NCI-H1694 treated with DMSO at 0.1 percent for 48 hours (cell line): ENCODE measurements at places on chromosomes 5 and 9.

DNA sequence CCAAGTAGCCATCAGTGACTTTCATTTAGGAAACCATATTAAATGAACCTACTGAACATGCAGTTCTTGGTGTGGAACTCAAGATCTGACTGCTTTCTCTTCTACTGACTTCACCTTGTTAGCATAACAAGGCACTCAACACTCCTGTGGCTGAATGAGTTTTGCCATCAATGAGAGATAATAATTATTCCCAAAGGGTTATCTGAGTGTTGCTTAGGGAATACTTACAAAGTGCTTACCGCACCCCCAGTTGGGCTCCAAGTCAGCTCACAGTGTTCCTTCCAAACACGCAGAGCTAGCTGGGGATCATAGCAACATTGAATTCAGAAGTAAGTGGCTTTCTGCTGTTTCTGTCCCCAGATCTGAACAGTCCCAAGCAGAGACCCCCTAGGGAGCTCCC lies 182.9 kb downstream of the SREK1 start:
- DNase-seq: no peak

GRCh38 chr5:149079883-149080282 lies 17.0 kb upstream of the SH3TC2 start:
- DNase-seq: no peak

- DNase-seq: no peak
Observed at GRCh38 chr5:147512659-147513379, 3.0 kb upstream of the DPYSL3 start.

GRCh38 chr5:38290028-38290653 lies 31.8 kb downstream of the EGFLAM start:
- no peak for DNase-seq

DNA sequence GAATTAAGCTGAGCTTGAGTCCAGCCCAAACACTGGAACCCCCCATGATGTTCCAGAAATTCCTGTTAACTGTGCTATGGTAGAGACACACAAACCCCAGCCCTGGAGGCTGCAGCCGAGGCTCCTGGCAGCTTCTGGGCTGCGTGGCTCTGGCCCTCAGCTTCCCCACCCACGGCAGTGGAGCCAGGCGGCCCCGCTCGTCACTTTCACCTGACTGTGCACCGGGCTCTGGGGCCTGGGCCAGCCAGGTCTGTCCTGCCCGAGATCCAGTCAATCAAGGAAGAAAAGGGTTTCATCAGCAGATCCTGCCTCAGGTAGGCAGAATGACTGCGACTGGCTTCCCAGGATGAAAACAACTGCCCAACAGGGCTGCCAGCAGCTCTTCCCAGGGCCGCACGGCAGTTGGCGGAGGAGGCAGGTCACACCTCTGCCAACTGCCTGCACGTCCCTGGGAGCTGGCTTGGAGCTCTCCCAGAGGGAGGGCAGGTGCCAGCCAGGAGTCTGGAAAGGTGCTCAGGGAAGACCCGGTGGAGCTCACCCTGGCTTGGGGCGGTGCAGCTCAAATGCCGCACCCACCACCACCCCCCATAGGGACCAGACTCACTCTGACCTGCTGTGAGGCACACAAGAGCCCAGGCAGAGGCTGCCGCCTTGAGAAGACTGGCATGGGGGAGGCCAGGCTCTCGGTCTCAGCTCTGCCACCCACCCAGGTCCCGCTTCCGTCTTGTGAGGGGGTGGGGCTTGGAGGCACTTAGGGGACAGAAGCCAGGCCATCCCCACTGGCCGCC lies 20.7 kb downstream of the BRD3 start:
- DNase-seq: no peak

DNA sequence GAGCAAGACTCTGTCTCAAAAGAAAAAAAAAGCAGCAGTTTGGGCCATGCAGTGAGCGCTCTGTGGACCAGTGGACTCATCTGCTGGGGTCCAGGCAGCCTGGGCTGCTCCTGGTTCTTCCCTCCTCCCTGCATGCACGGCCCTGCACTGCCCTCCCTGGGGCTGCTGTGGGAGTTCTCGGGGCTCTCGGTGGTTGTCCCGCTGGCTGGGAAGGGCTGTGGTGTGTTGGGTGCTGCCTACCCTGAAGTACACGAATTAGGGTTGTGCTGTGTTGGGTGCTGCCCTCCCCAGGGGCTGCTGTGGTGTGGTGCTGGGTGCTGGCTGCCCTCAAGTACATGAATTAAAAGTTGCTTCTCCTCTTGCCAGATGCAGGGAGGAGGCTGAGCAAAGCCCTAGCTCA lies 18.3 kb upstream of the CLPTM1L start:
- DNase-seq: no peak

GRCh38 chr5:175695161-175696126 lies 37.6 kb downstream of the HRH2 start:
- DNase-seq: no peak

DNA sequence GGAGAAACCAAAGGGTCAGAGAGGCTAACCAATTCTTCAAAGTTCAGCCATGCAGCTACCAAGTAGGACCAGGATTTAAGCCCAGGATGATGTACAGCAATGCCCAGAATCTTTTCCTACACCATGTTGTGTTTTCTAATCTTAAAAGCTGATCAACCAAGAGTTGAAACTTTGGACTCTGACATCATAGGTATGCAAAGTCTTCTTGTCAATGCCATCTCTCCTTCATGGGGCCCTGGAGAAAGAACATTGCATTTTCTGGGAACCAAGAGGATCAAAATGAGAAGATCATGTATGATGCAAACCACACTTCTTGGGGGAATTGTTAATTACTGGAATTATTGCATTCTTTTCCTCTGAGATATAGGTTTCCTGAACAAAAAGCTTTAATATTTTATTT lies 54.4 kb upstream of the XPA start:
- no peak for DNase-seq

GRCh38 chr5:10985721-10986110 lies 224.7 kb upstream of the DAP start:
- DNase-seq: no peak

DNA sequence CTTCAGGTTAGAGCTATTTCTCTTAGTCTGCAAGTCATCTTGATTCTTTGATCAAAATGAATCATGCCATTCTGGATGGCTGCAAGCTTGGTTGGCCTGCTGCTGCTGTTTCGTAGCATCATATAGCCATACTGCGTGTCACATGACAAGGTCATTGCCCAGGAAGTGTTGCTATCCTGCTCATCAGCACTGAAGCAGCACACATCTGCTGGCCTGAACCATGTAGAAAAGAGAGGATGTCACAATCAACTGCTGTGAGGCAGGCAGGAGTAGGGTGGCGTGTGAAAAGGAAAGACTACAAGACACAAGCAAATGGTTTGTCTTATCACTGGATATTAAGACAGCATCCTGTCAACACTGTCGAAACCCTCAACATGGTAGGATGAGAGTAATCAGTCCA lies 376.7 kb upstream of the RORB start:
- DNase-seq: no peak

DNA sequence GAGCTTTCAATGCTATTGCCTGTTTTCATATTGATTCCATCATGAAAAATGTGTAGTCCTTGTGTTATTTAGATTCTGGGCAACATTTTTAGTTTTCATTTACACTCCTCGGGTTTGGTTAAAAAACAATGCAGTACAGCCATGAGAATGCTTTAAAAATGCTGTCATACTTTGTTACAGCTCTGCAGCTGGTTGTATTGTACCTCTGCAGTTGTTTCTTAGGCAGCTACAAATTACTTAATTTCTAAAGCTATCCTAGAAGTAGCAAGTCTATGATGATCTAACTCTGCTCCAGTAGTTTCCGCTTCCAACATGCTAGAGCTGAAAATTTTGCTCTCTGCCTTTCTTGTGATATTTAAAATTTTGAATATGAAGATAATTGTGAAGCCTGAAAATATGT lies 20.2 kb downstream of the SNX18 start:
- no peak for DNase-seq

- DNase-seq: no peak
Observed at GRCh38 chr5:158943057-158943456, 156.7 kb downstream of the EBF1 start.

DNA sequence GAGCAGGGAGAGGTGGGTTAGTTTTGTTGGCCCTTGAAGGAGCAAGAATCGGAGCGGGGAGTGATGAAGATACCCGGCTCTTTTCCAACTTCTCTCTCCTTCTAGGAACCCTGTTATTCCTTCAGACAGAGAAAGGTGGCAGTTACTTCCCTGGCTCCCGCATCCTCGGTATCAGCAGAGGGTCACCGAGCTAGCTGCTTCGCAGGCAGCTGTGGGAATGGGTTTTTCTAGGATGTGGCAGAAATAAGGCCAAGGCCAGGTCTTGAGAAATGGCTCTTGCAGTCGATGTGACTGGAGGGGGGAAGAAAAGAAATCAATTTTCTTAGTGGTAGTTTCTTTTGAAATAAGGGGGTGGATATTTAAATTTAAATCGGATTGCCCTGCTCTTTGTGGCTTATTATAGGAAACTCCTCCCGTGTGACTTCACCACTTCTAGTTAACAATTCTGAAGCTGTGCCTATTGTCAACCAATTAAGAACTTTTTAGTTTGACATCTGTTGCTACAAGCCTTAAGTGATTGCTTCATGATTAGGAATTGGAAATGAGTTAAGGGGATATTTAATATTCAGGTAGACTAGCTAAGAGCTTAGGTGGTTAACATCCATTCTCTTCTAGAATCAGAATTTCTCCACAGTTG lies 1.4 kb downstream of the SAP30L start:
- no peak for DNase-seq

- no peak for DNase-seq
Observed at GRCh38 chr5:115770466-115770865, 46.0 kb downstream of the CDO1 start.

DNA sequence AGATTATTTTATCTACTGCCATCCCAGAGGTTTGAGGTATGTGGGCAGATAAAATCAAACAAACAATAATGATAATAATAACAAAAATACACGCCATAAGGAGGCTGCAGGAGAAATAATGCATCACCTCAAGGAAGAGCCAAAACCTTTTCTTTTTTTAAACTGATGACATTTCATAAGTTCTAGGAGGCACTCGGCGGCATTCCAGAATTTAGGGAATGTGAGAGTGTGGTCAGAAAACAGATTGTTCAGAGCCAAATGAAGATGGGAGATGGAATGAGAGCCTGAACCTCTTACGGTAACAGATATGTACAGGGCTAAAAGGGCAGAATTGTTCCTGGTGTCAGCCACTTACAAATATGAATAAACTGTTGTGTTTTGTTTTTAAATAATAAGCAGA lies 615.0 kb upstream of the CHD1 start:
- DNase-seq: no peak

GRCh38 chr5:77642738-77643653 lies 4.5 kb upstream of the OTP start:
- no peak for DNase-seq

DNA sequence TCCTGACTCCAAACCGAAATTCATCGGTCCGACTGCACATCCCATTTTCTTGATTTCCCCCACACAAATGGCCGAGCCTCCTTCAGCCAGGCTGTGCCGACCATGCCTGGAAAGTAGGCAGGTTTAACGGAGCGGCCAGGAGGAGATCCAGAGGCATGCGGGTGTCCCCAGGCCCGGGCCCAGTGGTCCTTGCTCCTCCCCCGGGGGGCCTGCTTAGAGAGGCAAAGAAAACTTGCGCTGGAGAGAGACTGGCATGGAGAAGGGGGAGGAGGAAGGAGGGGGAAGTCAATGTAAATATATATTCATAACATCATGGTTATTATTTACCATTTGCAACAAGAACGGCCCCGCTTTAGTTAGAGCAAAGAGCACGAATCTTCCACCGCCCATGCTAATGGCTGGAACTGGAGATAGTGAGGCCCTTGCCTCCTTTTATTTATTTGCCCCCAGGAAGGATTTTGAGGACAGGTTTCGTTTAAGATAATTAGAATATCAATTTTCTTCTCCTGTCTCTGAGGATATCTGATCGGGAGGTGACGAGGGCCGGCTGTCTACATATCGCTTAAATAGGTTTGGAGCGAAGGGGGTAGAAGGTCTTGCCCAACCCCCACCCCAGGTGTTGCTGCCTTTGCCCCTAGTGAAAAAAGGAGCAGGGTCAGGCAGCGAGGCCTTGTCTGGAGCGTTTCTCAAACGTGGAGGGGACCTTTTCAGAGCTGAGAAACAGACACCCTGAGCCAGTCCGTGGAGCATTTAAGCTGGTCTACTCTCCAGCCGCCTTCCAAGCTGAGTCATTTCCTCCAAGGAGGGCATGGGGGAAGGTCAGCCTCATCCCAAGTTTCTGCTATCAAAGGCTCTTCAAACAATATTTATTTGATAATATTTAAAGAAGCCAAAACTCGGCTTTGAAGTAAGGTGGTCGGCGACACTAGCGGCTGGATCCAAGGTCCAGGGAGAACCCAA lies 2.5 kb downstream of the BARHL1 start:
- DNase-seq: no peak

DNA sequence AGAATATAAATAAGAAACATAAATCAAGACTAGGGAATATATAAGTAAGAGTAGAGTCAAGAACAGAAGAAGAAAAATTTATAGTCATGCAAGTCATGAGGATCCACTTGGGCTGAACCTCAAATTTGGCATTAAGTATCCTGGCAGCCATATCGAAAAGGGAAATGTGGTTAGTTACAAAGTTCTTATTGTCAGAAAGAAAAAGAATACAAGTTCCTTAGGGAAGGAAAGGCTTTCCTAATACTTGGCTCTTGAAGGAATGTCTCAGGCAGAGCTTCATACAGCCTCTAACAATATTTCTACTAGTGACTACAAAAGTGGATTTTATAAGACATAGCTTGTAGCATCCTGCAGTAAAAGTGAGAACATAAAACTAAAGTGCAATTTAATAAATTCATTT lies 45.4 kb downstream of the TMEM252 start:
- DNase-seq: no peak

DNA sequence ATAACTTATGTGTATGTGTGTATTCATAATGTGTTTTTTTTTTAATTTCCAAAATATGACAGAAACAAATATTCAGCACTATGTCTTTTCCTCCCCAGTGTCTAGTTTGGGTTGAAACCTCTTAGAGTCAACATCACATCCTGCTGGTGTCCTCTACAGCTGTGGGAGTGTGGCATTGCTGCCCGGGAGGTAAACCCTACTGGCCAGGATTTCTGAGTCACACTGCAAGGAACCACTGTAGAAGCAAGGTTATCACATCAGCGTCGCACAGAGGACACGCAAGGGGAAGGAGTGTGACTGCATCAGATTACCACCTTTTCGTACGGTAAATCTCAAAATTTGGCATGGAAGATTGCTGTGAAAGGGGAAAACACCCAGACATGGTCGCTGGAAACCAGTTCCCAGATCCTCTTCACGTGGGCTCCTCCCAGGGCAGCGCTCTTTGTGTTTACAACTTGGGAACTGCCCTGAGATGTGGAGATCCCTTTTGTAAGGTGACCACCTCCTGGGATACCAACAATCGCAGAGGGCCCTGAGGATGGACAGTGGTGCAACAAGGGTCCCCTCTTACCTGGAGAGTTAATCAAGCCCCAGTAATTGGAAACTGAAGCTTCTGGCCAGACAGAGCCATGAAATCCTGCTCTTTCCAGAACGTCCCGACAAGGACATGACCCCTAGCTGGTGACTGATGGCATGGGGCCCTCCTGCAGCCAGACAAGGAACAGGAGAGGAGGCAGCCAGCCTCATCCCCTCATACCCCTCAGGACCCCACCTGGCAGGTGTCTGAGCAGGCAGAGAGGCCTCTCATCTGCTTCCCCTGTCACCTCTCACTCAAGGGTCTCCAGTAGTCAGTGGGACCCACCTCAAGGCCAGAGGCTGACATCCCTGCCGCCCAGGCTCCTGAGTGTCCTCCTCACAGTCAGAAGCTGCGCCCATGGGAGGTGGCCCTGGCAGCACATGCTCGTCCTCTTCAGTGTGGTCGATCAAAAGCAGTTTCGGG lies 194.7 kb downstream of the MED10 start:
- DNase-seq: no peak

- DNase-seq: no peak
Observed at GRCh38 chr5:29016067-29016466, 1977.7 kb upstream of the CDH9 start.

GRCh38 chr5:155010881-155011280 lies 2.7 kb upstream of the KIF4B start:
- DNase-seq: no peak

- no peak for DNase-seq
Observed at GRCh38 chr9:77128125-77128789, 49.1 kb upstream of the VPS13A start.
